ENCODE measurements at places on chromosomes 12 and 14.

- no peak for DNase-seq
These were observed 5.4 kb downstream of the CMTM5 start for GRCh38 chr14:23382276-23382675.

DNA sequence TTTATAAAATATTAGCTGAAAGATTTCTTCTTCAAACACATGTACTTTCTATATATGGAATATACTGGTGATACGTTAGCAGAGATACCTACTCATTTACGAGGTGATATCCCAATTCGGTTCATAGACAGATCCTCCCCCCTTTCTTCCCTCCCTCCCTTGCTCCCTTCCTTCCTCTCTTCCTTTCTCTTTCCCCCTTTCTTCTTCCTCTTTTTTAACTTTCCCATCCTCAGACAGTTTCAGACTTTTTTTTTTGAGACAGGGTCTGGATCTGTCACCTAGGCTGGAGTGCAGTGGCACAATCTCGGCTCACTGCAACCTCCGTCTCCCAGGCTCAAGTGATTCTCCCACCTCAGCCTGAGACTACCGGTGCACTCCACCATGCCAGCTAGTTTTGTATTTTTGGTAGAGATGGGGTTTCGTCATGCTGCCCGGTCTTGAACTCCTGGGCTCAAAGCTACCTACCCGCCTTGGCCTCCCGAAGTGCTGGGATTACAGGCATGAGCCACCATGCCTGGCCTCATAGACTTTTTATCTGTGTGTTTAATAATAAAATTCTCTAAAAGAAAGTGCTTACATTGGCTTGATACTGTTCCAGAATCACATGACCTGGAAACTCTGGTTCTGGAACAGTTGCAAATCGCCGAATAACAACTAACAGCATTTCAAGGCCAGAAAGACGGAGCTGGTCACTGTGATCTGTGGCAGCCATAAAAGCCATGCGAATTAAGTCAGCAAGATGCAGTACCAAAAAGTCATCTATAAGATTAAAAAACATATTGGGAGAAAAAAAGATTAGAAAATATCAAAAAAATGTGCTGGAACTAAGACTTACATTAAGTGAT lies 99.2 kb downstream of the HEATR5A start:
- no peak for DNase-seq

DNA sequence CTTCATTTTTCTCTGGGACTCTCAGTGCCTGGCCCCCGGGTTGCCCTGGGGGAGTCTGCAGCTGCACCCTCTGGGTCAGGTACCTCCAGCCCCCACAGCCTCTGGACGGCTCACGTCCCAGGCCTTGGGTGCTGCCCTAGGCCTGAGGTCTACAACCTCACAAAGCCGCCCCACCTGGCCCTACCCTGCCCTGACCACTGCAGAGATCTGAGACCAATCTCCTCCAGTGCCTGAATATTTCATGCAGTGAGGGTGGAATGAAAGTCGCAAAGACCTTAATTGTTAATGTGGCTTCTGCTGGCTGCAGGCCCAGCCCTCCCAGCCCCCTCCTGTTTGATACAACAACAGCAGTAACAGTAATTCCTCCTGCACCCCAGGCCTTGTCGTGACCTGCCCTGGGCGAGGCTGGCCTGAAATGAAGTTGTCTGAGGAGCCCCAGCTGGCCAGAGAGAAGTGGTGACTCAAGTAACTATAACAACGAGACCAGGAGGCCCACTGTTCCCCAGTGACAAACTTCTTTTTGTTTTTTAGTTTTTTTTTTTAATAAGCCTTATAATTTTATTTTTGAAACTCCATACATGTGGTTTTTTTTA lies 8.8 kb upstream of the CCDC85C start:
- DNase-seq: no peak

GRCh38 chr12:124917135-124917840 lies 2.8 kb upstream of the UBC start:
- DNase-seq: peak; percentile 63

DNA sequence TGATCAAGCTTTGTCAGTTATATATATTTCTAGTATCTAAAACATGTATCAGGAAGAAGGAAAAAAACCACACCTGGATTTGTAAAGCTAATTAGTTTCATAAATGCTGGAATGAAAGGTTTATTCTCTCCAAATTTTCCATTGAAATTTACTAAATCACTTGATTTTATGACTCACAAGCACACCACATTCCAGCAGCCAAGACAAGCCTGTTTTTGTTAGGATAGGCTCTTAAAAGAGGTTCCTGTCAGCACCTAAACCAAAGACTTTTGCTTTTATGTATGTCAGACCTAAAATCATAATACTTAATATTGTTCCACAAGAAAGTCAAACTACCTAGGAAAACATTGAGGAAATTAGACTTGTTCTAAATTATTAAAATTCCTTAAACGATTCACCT lies 85.3 kb upstream of the PAWR start:
- no peak for DNase-seq

DNA sequence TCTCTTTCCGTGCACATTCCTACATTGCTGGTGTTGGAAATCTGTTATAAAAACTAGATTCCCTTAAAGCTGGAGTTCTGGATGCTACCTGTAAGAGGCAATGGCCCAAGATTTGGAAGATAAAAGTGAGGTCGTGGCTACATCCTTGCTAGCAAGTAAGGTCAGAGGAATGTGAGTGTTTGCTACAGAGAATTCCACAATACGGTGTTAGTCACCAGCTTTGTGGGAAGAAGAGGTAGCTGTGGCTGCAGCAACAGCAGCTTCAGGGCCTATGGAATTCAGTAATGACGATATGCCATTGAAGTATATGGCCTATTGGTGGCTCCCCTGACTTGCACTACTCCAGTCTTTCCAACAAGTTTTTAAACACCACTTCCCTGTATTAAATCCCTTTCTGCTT lies 227.7 kb upstream of the TMEM260 start:
- DNase-seq: no peak

DNA sequence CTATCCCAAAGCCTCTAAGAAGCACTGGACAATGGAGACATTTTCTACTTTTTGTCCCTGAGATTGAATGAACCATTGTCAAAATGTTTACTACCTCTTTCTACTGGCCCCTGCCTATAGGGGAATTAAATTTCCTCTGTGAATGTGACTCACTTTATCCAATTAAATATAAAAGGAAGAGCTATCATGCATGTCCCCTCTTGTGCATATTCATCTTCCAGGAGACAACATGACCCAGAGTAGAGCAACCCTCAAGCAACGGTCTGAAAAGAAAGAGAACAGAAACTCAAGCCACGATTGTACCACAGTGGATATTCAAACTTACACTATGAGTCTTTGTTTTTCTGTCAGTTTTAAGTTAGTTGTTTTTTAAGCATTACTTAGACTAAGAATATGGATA lies 938.4 kb upstream of the ATXN7L3B start:
- no peak for DNase-seq
